Central memory CD8-positive, alpha-beta T cell (primary cell): ENCODE measurements at places on chromosomes 1 and 21.
A peak's percentile ranks its signal among the peaks of the same experiment; 100 is the strongest.

- H3K36me3 ChIP-seq, result no peaks in the 10 kb centered on the region
- no peaks in the 10 kb centered on the region for H3K27me3 ChIP-seq
- H3K4me3 ChIP-seq, result no peak overlapping the region
- no peaks in the 10 kb centered on the region for H3K4me1 ChIP-seq
- H3K27ac ChIP-seq, result no peak overlapping the region
- DNase-seq, result no peak
Observed at GRCh38 chr21:21101911-21102310, 103.7 kb downstream of the NCAM2 start.

GRCh38 chr1:89904219-89904980 is 83.6 kb downstream of the LRRC8D start:
- H3K4me3 ChIP-seq, result no peak overlapping the region
- DNase-seq, result no peak
- H3K36me3 ChIP-seq, result peaks cover 8% of the 10 kb centered on the region
- H3K4me1 ChIP-seq, result peaks cover 30% of the 10 kb centered on the region
- H3K27ac ChIP-seq, result no peak overlapping the region

GRCh38 chr1:6785728-6786505 is 663 bp downstream of the CAMTA1 start:
- H3K4me3 ChIP-seq, result peak overlapping the region; percentile 96
- no peak for DNase-seq
- peaks cover 43% of the 10 kb centered on the region for H3K4me1 ChIP-seq
- no peaks in the 10 kb centered on the region for H3K27me3 ChIP-seq
- peaks cover 15% of the 10 kb centered on the region for H3K36me3 ChIP-seq
- H3K27ac ChIP-seq, result peak overlapping the region; percentile 93

DNA sequence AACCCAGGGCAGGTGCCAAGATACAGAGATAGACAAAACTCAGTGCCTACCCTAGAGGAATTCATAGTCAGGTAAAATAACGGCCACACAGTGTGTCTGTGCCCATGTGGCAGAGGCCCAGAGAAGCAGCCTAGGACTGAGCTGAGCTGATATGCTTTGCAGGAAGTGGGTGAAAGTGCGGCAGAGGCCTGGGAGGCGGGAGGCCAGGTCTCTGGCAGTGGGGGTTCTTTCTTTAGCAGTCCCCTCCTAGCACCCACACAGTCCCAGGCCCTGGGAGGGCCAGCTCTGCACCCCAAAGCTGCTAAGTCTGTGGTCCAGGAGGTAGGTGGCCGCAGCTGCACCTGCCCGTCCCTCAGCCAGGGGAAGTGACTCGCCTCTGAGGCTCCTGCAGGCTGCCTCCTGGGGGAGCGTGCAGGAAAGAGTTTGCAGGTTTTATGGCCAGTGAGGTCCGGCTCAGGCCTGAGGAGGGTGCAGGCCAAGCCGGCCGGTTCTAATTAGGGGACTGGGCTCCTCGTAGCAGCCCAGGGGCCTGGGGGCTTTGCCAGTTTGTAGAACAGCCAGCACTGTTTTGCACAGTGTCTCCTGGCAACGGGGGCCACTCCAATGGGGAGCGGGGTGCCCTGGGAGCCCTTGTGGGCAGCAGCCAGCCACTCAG is 107.9 kb downstream of the SPSB1 start:
- no peaks in the 10 kb centered on the region for H3K4me1 ChIP-seq
- DNase-seq, result no peak
- H3K27ac ChIP-seq, result no peak overlapping the region
- H3K4me3 ChIP-seq, result no peak overlapping the region

DNA sequence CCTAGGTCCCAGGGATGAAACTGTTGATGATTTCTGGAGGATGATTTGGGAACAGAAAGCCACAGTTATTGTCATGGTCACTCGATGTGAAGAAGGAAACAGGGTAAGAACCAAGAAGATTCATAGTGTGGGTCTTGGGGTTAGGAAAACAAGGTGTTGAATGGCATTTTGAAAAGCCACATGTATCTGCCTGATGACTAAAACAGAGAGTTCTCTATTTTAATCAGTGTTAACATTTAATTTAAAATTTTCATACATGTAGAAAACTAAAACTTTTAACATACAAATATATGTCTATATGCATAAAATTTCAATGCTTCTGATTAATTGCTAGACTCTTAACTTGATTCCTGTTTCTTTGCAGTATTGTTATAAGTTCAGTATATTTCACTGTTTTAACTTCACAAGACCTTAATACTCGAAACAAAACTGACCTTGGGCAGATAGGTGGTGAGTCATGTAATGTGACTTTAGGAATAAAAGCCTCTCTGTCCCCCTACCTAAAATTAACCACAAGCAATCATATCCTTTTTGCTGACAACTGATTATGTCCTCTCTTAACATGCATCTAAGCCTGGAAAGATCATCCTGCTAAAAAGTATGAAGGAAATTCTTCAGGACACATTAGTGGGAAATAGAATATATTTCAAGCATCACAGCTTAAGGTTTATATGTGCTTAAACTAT is 95.6 kb downstream of the PTPRC start:
- peaks cover 72% of the 10 kb centered on the region for H3K36me3 ChIP-seq
- H3K4me1 ChIP-seq, result peaks cover 69% of the 10 kb centered on the region
- no peak for DNase-seq
- peak overlapping the region; percentile 51 for H3K27ac ChIP-seq
- H3K4me3 ChIP-seq, result no peak overlapping the region

DNA sequence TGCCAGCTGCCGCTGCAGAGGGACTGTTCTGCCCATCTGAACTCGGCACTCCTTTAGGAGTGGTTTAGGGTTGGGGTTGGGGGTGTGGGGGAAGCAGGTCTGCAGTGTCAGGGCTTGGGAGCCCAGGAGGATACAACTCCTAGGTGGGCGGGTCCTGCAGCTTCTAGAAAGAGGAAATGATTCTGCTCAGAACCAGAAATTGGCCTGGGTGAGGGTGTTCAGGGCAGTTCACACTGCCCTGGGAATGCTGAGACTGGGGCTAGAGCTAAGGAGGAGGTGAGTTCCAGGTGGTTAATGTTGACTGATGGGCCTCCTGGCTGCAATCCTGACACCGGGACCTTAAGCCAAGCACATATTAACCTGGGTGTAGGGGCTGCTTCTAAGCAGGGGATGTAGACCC is 4.8 kb upstream of the SLC26A9 start:
- H3K4me1 ChIP-seq, result no peaks in the 10 kb centered on the region
- DNase-seq, result no peak

DNA sequence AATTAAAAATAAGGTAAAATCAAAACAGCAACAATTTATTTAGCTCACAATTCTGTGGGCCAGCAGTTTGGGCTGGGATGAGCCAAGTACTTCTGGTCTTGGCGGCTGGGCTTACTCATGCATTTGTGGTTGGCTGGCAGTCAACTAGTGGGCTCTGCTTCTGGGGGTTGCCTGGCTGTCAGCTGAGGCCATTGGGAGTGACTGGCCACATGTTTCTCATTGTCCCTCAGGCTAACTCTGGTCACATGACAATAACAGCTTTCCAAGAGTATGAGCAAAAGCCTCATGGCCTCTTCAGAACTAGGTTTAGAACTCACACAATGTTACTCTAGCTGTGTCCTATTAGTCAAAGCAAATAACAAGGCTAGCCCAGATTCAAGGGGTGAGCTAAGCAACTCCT is 15.6 kb upstream of the CHIA start:
- DNase-seq, result no peak
- H3K27me3 ChIP-seq, result peaks cover 28% of the 10 kb centered on the region
- H3K27ac ChIP-seq, result no peak overlapping the region
- peak overlapping the region; percentile 40 for H3K4me3 ChIP-seq

GRCh38 chr21:19547951-19548840 is 1144.6 kb upstream of the TMPRSS15 start:
- no peaks in the 10 kb centered on the region for H3K27me3 ChIP-seq
- H3K4me3 ChIP-seq, result no peak overlapping the region
- H3K4me1 ChIP-seq, result no peaks in the 10 kb centered on the region
- no peak for DNase-seq
- H3K27ac ChIP-seq, result no peak overlapping the region

- DNase-seq, result no peak
- H3K4me1 ChIP-seq, result peaks cover 38% of the 10 kb centered on the region
- peaks cover 10% of the 10 kb centered on the region for H3K36me3 ChIP-seq
- no peaks in the 10 kb centered on the region for H3K27me3 ChIP-seq
Observed at GRCh38 chr1:225449261-225449660, 21.4 kb upstream of the LBR start.

DNA sequence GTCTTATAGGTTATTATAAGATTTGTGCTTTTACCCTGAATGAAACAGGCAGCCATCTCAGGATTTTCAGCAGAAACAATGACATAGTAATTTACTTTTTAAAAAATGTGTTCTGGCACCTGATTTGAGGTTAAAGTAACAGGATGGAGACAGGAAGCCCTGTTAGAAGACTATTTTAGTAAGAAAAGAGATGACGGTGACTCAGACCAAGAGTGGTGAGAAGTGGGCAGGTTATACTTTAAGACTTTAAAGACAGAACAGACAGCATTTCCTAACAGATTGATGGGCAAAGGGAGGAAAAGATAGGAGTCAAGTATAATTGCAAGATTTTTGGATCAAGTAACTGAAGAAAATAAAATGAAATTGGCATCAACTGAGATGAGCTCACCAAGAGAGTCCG is 436.8 kb upstream of the NR5A2 start:
- H3K4me1 ChIP-seq, result peaks cover 10% of the 10 kb centered on the region
- no peak for DNase-seq
- peaks cover 15% of the 10 kb centered on the region for H3K27me3 ChIP-seq
- H3K4me3 ChIP-seq, result no peak overlapping the region

DNA sequence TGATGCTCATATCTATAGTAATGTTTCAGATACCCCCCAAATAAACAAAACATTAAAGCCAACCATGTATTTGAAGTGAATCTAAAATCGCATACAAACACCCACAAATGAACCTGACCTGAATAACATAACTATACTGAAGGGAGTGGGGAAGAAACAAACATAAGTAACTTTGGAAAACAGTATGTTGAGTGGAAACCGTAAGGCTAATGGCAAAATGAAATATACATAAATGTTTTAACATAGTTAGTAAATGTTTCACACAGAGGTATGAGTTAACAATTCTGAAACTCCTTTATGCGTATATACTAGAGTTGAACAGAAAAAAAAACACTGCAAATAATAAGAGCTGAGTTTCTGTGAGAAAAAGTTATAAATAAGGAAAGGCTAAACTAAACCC is 125.6 kb downstream of the ACBD6 start:
- H3K27me3 ChIP-seq, result no peaks in the 10 kb centered on the region
- no peaks in the 10 kb centered on the region for H3K36me3 ChIP-seq
- H3K4me3 ChIP-seq, result no peak overlapping the region
- H3K4me1 ChIP-seq, result peaks cover 11% of the 10 kb centered on the region
- H3K27ac ChIP-seq, result no peak overlapping the region
- no peak for DNase-seq

DNA sequence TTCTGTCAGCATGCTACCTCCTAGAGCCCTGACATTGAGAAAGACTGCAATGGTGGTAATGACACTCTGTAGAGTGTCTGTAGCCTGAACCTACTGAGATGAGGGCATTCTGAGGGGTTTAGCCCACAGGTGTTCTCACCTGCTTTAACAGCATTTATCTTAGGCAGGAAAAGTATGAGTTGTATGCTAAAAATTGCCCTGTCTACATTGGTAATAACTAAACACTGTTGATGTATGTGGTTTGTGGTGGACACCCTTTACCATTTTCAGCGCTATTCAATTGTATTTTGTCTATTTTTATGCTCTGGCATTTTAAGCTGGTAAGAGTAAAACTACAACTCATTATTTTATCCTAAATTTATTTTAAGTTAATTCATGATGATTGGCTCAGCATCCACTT is 10.0 kb downstream of the PYHIN1 start:
- no peak for DNase-seq
- peak overlapping the region; percentile 56 for H3K27ac ChIP-seq
- H3K4me1 ChIP-seq, result peaks cover 67% of the 10 kb centered on the region
- H3K4me3 ChIP-seq, result no peak overlapping the region
- H3K36me3 ChIP-seq, result peaks cover 82% of the 10 kb centered on the region

- H3K4me3 ChIP-seq, result no peak overlapping the region
- H3K36me3 ChIP-seq, result no peaks in the 10 kb centered on the region
- no peaks in the 10 kb centered on the region for H3K4me1 ChIP-seq
- DNase-seq, result no peak
Observed at GRCh38 chr1:81192647-81193642, 607.8 kb upstream of the ADGRL2 start.

DNA sequence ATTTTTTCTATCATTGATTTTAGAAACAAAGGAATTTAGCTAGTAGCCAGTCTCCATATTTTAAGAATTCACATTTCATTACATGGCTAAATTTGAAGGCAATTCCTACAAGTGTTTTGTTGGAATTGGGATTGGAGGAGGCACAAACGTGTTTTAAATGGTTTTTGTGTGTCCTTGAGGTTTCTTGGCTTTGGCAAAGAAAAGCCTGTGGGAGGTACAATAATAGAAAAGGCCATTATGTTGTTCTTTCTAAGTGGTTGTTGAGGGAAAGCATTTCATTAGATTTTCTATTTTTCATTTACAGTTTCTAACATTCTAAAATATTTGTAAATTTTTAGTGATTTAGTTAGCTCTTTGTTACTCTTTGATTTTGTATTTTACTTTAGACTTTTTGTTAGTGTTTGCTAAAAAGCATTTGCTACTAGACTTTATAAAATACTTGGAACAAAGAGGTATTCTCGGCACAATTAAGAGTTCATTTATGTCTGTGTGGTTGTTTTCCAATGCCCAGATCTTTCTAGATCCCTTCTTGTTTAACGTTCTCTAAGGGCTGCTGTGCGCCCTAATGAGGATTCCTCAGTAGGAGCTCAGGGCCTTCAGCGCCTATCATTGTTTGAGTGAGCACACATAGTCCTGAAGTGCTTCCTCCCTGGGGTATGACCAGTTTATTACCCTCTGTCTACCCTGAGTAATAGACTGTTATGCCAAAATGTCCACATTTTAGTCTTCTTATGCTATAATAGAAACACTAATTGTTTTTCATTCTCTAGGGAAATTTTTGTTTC is 70.0 kb upstream of the KIAA1614 start:
- H3K27me3 ChIP-seq, result no peaks in the 10 kb centered on the region
- H3K27ac ChIP-seq, result no peak overlapping the region
- H3K36me3 ChIP-seq, result no peaks in the 10 kb centered on the region

GRCh38 chr1:76477156-76477555 is 390.1 kb upstream of the ST6GALNAC5 start:
- no peak for DNase-seq
- no peaks in the 10 kb centered on the region for H3K36me3 ChIP-seq
- no peaks in the 10 kb centered on the region for H3K27me3 ChIP-seq
- H3K4me3 ChIP-seq, result no peak overlapping the region
- no peaks in the 10 kb centered on the region for H3K4me1 ChIP-seq

- no peak overlapping the region for H3K27ac ChIP-seq
- H3K4me3 ChIP-seq, result peak overlapping the region; percentile 41
- DNase-seq, result no peak
- H3K4me1 ChIP-seq, result peaks cover 9% of the 10 kb centered on the region
- no peaks in the 10 kb centered on the region for H3K36me3 ChIP-seq
- peaks cover 11% of the 10 kb centered on the region for H3K27me3 ChIP-seq
Observed at GRCh38 chr1:1136547-1137230, 20.8 kb upstream of the C1orf159 start.

DNA sequence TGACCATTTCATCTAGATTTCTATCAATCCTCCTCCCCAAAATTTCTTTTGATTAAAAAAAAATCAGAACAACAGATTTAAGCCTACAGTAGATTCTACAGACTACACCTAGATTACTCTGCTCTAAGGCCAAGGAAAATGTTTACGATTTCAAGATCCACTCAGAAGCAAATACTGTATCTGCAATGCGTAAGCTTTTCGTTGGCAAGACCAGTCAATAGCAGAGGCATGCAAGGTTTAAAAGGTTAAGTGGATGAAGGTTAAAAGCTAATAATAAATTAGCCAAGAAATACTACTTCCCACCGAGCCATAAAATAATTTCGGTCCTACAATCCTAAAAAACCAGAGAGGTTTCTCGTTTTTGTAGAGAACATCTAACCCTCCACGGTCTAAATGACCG is 1.3 kb downstream of the CLSTN1 start:
- peaks cover 38% of the 10 kb centered on the region for H3K4me1 ChIP-seq
- peak overlapping the region; percentile 89 for H3K4me3 ChIP-seq
- no peaks in the 10 kb centered on the region for H3K27me3 ChIP-seq
- peaks cover 17% of the 10 kb centered on the region for H3K36me3 ChIP-seq
- DNase-seq, result no peak
